ENCODE measurements at places on chromosomes 2 and 18.

GRCh38 chr18:80181642-80182461 lies 65.5 kb downstream of the PARD6G start:
- DNase-seq = no peak

DNA sequence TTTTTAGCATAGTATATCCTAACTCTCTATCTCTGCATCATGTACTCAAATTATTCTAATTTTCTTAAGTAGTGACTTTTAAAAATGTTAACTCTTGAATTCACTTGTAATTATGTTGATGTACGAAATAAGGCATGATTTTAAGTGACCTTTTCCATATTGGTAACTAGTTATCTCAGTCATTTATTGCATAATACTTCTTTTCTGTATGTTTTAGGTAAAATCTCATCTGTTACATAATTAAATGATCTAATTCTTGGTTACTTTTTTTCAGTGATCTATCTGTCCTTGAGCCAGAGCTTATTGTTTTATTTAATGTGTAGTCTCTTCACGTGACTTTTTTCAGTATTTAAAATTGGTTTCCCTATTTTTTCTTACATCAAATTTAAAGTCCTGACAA lies 4.8 kb upstream of the UBE2E3 start:
- no peak for DNase-seq

GRCh38 chr2:97806738-97807618 lies 93.6 kb downstream of the ZAP70 start:
- DNase-seq = peak; percentile 51

GRCh38 chr2:207467716-207468347 lies 61.9 kb upstream of the CREB1 start:
- DNase-seq = no peak

DNA sequence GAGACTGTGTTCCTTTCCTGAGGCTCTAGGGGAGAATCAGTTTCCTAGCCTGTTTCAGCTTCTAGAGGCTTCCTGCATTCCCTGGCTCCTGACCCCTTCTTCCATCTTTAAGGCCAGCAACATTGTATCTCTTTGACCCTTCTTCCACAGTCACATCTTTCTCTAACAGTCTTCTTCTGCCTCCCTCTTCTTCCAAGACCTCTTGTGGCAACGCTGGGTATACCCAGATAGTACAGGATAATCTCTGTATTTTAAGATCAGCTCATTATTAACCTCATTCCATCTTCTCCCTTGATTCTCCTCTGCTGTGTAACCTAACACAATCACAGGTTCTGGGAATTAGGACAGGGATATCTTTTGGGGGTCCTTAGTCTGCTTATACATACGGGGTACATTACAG lies 8.9 kb upstream of the MYL12A start:
- DNase-seq = no peak

- no peak for DNase-seq
Measured at GRCh38 chr2:145800151-145801091, 1280.5 kb upstream of the ZEB2 start.

- no peak for DNase-seq
Measured at GRCh38 chr2:8502316-8502715, 179.5 kb upstream of the ID2 start.

- DNase-seq = no peak
Measured at GRCh38 chr2:226086190-226086589, 686.7 kb downstream of the NYAP2 start.

DNA sequence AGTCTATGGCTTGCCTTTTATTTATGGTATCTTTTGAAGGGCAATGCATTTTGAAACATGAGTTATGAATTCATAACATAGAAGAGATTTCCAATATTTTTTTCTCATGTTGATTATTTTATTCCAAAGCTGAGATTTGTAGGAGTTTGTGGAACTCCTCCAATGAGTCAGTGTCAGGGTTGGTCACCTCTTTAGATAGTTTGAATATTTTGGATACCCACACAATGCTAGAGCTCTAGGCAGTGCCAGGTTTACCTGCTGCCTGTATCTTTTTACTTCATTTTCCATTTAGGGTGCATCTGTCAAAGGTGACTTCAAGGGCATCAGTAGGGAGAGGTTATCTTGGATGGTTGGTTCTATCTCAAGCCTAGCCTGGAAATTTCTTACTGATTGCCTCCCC lies 152.7 kb downstream of the CERS6 start:
- no peak for DNase-seq

GRCh38 chr2:164205347-164205746 lies 415.9 kb downstream of the GRB14 start:
- no peak for DNase-seq

DNA sequence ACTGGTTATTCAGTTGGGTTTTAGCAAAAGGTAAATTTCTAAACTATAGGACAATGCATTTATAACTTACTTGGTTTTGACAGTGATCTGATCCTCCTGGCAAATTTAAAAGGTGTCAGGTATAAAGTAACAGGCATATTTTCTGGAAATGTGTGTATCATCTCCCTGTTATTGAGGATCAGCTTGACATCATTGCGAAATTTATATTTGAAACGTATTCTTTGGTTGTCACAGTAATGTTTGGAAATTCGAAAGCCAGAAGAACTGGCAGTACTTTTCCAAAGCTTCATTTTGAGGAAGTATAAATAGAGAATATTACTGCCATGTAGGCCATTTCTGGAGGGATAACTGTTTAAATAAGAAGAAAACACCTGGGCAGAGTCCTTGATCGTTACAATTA lies 422.2 kb upstream of the NRXN1 start:
- no peak for DNase-seq

- DNase-seq = no peak
Measured at GRCh38 chr2:40564184-40564583, 112.3 kb upstream of the SLC8A1 start.

- no peak for DNase-seq
Measured at GRCh38 chr2:23669413-23670244, 257.3 kb downstream of the ATAD2B start.

- no peak for DNase-seq
Measured at GRCh38 chr2:108594982-108595464, 60.8 kb downstream of the LIMS1 start.

- DNase-seq = no peak
Measured at GRCh38 chr18:48973731-48974130, 23.0 kb upstream of the SMAD7 start.

DNA sequence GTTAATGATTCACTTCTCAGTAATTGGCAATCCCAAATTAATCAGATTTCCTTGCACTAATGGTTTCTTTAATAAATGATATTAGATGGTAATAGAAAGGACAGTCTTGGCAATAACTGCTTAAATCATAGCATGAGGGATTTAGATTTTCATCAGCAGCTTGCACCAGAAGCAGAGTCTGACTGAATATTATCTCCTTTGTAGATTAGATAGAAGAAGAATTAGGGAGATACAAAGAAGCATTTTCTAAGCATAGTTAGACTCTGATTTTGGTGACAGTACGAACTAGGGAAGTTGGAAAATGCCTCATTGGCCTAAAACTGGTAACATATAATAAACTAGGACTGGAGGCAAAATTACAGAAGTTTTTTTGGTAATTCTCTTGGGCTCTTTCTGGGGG lies 232.8 kb upstream of the EPAS1 start:
- DNase-seq = no peak

GRCh38 chr18:39491408-39491807 lies 1925.8 kb upstream of the CELF4 start:
- no peak for DNase-seq

DNA sequence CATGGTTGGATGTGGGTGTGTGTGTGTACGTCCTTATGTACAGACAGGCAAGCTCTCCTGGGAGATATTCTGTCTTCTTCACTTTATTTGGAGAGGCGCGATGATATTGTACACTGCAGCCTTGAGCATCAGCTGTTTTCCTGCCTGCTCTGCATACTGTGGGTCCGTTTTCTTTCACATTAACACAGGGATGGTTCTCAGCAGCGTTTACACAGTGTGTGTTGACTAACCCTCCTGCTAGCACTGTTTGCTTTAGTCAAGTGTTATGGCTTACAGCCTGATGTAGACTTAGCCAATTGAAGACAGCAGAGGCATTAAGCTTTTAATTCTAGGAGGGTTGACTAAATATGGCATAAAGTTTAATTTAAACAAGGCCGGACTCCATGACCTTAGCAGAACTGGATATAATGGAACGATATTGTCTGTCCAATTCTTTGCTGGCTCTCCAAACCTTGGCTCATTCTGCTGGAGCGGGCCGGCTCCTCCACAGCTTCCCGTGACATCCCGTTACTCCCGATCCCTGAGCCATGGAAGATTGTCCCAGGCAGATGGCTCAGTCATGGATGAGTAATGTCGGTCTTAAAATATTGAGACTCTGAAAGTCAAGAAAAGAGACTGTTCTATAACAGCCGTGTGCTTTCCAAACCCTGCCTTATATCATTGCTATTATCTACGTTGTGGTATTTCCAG lies 134.7 kb downstream of the TPGS2 start:
- no peak for DNase-seq

DNA sequence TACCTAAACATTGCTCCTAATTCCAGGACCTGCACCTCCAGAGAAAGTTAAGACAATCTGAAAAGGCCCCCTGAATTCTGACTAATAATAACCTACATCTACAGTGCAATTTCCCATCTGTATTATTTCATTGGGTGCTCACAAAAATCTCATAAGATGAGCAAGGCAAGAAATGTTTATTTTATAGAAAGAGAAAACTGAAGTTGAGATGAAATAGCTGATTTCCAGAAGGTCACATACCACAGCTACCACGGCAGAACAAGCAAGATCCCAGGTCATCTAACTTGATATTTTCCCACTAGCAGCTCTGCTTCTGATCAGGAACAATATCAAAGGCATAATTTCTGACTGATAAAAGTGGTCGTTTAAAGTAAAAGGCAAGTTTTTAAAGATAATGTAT lies 105.8 kb upstream of the COL5A2 start:
- no peak for DNase-seq

GRCh38 chr2:174326161-174327020 lies 8.4 kb upstream of the SP9 start:
- no peak for DNase-seq

DNA sequence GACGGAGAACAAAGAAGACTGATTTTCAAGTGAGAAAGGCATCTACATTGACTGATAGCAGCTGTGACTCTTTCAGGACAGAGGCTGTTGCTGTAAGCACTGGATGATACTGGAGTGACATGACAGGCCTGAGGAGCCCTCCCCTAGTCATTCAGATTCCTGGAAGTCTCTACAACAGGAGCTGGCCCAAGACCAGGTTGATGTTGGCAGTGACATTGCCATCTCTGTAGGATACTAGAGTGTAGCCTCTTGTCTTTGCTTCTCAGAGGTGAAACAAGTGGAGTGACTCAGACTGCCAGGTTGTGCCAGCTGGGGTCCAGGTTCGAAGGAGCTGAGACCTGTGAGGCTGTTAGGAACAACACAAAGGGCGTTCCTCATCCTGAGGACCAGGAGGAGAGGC lies 44.7 kb upstream of the SH3RF3 start:
- DNase-seq = no peak

GRCh38 chr2:109447251-109447661 lies 166.5 kb downstream of the SEPTIN10 start:
- no peak for DNase-seq

DNA sequence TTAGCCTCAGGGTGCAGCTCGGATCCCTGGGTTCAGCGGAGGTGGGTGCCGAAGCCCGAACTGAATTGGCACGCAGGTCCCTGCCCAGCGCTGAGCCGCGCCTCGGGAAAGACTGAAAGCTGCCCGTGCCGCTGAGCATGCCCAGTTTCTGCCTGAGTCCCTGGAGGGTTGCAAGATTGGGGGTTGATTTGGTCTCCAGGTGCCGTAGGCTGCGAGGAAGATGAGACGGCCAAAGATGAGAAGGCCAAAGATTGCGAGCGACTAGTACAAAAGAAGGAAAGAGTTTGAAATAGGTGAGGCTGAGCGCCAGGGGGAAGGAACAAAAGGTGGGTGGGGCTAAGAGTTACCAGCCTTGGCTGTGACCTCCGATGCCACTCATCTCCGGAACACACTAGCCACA lies 852 bp upstream of the KCNH7 start:
- DNase-seq = no peak

DNA sequence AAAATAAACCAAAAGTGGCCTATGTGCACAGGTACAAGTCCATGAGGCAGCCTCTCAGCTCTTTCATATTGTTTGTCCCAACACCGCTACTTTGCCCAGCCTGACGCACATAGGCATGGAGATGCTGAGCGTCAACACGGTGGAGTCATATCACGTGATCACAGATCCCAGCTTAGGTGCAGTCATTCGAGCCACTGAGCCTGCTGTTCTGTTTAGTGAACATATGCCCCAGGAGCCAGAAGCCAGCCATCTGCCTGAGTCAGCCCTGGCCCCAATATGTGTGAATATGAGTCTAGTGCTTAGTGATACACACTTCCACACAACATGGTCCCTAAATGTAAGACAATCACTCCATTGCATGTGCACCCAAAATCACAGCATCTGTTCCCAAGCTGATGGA lies 88.2 kb upstream of the LCLAT1 start:
- DNase-seq = no peak

DNA sequence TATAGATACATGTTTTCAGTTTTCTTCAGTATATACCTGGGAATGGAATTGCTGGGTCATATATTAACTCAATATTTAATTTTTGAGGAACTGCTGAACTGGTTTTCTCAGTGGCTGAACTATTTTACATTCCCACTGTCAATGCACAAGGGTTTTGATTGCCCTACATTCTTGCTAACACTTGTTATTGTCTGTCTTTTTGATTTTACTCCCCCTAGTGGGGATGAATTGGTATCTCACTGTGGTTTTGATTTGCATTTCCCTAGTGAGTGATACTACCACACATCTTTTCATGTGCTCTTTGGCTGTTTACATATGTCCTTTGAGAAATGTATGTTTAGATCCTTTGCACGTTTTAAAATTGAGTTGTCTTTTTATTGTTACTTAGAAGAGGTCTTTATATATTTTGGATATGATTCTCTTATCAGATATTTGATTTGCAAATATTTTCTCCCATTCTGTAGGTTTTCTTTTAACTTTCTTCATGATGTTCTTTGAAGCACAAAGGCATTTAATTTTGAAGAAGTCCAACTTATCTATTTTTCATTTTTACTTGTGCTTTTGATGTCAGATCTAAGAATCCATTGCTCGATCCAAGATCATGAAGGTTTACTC lies 36.2 kb downstream of the ASB1 start:
- DNase-seq = peak; percentile 36

GRCh38 chr2:20574930-20575329 lies 76.0 kb downstream of the HS1BP3 start:
- DNase-seq = no peak

DNA sequence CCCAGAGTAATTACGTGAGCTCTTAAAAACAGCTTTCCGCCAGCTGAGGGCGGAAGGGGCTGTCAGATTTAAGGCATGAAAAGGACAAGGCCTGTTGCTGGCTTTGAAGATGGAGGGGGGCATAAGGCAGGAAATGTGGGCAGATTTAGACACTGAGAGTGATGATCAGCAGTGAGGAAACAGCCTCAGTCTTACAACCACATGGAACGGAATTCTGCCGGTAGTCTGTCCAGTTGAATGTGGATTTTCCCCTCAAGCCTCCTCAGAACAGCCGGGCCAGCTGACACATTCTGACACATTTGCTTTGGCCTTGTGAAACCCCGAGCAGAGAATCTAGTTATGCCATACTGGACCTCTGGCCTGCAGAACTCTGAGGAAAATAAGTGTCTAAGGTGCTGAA lies 16.6 kb downstream of the POLE4 start:
- no peak for DNase-seq

Data from GM19239 (cell line).